ENCODE measurements at places on chromosomes 7 and 10.
A peak's percentile ranks its signal among the peaks of the same experiment; 100 is the strongest.

DNA sequence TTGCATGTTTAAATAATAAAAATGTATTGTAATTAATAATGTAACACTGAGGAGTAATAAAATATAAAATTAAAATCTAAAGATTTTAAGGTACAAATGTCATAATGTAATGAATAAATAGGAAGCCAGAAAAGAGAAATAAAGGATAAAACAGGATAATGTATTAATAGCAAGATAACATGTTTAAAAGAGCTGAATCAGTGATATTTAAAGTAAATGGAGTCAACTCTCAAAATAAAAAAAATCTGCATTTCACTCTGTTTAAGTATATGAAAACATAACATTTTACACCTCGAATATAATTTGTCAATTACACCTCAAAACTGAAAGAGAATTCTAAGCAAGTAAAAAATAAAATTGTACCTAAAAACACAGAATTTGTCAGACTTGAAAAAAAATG lies 44.1 kb downstream of the GRM3 start:
- DNase-seq = no peak

DNA sequence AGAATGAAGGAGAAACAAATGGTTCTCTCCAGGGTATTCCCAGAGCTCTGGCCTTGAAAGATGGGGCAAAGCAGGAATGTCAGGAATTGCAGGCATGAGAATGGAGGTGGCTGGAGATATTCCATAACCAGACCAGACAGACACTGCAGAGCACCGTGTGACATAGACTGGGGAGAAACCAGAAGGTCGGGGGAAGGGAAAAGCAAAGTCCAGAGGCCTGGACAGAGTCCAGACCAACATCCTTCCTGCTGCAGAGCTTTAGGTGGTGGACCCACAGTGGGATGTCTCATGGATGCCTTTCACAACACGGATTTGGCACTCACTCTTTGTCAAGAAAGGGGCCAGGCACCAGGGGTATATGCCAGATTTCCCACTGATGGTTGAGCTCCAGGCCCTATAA lies 177.2 kb upstream of the INHBA start:
- DNase-seq = no peak

GRCh38 chr7:15749631-15750030 lies 63.1 kb upstream of the MEOX2 start:
- no peak for DNase-seq

DNA sequence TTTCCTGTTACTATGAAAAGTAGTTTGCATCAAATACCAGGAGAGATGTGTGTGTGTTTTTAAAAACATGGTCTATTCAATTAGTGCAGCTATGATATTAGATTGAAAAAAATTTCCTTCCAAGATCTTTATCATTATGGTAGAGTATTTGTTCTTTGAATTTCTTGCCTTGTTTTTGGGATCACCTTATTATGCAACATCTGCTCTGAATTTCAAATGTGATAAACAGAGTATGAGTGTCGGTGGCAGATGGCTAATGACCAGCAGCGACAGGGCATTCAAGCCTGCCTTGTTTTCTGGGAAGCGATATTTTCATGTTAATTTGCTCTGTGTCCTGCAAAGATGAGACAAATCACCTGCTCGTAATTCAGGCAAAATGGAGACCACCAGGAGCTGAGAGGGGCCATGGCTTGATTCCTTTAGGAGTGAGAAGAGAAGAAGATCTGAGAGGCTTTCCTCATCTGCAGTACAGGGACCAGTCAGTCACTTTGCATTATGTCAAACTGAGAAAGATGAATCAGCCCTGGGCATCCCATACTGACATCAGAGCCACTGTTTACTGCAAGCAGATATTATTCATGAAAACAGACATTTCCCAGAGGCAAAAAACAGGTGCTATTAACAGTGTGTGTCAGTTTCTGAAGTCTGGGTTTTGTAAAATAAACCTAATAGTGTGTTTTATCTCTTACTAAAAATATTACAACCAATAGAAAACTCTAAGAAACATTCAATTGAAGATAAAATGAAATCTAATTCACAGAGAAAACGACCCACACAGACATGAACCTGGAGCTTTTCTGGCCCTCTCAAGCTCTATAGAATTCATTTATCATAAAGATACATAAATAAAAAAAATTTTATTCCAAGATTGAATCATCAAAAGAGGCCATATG lies 67.6 kb downstream of the CDK6 start:
- no peak for DNase-seq

- no peak for DNase-seq
Measured at GRCh38 chr7:123011766-123012369, 16.4 kb upstream of the TAS2R16 start.

- no peak for DNase-seq
Measured at GRCh38 chr10:34705563-34705962, 109.5 kb downstream of the PARD3 start.

GRCh38 chr10:124955868-124956267 lies 13.9 kb downstream of the ZRANB1 start:
- DNase-seq = no peak

- DNase-seq = no peak
Measured at GRCh38 chr7:130560972-130561371, 69.1 kb downstream of the MEST start.

- DNase-seq = no peak
Measured at GRCh38 chr10:127162841-127163240, 33.5 kb downstream of the INSYN2A start.

- peak; percentile 53 for DNase-seq
Measured at GRCh38 chr10:68955355-68955831, 577 bp upstream of the DDX21 start.

DNA sequence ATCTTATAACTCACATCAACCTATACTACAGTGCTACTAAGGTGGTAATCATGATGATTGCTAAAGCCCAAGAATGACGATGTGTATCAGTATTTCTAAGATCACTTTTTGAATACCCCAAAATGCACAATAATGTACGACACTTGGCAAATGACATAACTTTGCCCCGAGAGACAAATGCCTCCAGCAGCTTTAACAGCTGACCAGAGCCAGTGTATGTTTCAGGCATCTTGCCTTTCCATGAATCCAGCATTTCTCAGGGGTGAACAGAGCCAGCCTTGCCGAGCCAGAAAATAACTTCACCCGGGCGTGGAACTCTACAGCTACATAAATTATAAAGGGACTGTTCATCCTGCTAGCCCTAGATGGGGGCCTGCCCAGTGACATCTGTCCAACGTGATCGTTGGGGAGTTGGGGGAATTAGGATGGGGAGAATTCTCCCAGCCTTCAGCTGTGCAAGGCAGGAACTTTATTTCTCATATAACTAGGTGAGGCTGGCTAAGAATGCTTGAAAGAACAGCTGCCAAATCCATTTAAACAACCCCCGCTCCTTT lies 1.8 kb downstream of the IGFBP3 start:
- no peak for DNase-seq

DNA sequence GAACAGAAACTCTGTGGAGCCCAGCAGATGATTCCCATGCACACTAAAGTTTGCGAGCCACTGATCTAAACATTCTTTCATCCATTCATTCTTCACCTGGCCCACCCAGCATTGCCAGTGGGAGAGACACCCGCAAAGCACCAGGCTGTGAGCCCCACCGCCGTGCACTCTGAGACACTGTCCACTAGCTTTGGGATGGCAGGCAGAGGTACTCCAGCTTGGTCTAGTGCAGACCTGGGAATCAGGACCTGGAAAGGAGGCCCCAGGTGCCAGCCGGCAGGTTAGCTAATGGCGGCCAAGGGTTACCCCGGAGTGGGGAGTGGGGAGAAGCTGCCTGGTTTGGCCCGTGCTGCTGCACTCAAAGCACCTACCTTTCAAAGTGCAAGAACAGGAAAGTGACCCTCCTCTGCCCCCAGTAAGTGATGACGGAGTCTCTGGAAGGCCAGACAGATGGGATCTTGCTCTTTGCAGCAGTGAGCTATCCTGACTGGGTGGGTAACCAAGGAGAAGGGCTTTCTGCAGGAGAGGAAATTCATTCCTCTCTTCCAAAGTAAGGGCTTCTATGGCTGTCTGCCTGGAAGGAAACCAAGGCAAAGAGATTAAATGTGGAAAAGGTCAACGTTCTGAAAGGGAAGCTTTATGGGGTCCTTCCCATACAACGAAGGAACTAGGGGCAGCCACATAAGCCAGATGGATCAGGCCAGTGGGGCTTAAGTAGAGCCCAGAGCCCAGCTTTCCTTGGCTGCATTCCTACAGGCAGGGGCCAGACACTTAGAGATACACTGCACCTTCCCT lies 74.2 kb upstream of the LRRC4 start:
- DNase-seq = no peak

GRCh38 chr10:32790483-32790882 lies 167.5 kb downstream of the ITGB1 start:
- no peak for DNase-seq
